NCI-H187 treated with DMSO at 0.1 percent for 48 hours (cell line): ENCODE measurements at places on chromosomes 7 and 10.

- no peak for DNase-seq
Measured at GRCh38 chr10:108812296-108812695, 1111.0 kb downstream of the XPNPEP1 start.

- DNase-seq, result no peak
Measured at GRCh38 chr10:76885816-76886215, 751.8 kb downstream of the KCNMA1 start.

- no peak for DNase-seq
Measured at GRCh38 chr10:88721392-88721791, 15.3 kb downstream of the LIPK start.

DNA sequence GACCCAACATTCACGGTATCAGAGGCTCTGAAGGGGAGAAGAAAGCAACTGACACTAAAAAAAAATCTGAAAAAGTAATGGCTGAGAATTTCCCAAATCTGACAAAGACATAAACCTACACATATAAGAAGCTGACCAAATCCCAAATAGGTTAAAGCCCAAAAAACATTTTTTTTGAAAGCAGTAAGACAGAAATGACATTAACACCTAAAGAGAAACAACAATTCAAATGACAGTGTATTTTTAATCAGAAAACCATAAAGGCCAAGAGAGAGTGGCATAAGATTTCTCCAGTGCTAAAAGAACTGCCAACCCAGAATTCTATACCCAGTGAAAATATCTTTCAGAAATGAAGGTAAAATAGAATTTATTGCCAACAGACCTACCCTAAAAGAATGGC lies 35.5 kb downstream of the RUFY2 start:
- no peak for DNase-seq

DNA sequence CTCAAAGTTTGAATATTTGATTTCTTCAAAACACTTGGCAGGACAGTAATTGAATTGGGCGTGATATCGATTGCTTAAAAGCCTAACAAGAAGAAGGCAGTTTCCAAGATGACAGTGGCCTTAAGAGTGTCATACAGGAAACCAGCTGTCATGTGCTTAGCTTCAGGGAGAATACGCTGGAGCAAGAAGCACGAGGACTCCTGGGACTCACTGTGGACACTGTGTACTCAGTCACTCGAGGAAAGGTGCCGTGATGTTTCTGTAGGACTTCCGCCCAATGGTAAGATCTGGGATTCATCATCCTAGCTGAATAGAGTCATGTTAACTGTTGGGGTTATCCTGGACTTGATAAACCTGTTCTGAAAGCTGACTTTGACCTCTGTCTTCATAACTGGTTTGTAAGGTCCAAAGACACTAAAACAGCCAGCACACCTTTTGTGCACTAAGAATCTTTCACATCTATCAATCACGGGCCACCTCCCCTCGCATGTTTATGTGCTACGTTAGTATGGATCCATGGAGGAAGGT lies 113.5 kb downstream of the CELF2 start:
- no peak for DNase-seq

DNA sequence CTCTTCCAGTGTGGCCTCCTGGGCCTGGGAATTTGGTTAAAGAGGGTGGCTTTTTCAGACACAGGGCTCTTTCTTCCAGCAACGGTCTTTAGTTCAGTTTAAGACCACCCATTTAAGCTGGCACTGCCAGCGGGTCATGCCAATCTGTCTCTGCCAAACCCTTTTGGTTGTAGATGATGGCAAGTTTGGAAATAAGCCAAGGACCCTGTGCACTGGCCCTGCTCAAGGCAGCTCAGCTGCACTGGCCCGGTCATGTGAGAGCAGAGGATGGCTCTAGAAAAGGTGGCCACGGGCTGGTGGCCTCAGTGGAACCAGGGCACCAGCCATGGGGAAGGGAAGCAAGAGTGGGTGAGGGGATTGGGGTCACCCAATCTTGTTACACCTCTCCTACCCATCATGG lies 294.1 kb downstream of the GLRX3 start:
- no peak for DNase-seq

DNA sequence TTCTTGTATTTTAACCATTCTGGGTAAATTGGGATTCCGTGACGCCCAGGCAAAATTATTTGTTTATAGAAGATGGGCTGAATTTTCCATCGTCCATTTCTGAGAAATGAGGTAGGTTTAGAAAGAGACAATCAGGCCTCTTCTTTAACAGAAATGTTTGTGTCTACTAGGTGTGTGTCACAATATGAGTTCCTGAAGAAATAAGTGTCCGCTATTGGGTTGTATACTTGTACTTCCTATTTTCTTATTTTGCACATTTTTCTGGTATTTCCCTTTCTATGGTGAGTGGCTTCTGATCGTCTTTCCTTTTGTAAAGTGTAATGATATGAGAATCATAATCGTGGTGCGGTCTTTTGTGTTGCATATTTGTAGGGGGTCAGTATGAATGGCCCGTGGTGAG lies 83.9 kb downstream of the TCF7L2 start:
- DNase-seq, result no peak

GRCh38 chr10:12656518-12657142 lies 307.3 kb downstream of the CAMK1D start:
- DNase-seq, result peak; percentile 42

GRCh38 chr7:44590910-44591309 lies 8.9 kb upstream of the TMED4 start:
- DNase-seq, result no peak

GRCh38 chr7:120658516-120658915 lies 199.4 kb downstream of the TSPAN12 start:
- no peak for DNase-seq

- DNase-seq, result no peak
Measured at GRCh38 chr10:36779238-36779846, 346.1 kb upstream of the ANKRD30A start.

DNA sequence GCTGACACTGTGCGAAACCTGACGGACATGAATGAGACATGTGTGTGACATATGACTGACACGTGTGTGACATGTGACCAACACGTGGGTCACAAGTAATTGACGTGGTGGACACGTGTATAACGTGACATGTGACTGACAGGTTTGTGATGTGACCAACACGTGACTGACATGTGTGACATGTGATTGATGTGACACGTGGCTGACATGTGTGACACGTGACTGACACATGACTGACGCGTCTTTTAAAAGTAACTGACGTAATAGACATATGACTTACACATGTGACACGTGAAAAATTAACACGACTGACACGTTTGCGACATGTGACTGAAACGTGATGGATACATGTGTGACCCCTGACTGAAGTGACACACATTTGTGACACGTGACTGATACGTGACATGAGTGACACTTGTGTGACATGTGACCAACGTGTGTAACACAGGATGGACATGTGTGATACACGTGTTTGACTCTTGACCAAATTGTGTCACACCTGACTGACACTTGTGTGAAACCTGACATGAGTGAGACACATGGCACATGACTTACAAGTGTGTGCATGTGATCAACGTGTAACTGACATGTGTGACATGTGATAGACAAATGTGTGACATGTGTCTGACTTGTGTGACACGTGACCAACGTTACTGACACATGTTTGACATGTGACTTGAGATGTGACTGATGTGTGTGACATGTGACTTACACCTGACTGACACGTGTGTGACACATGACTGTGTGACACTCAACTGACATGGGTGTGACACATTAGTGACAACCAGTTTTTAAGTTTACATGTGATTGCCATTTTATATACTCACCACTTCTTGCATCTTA lies 56.9 kb downstream of the ZNF92 start:
- no peak for DNase-seq

- DNase-seq, result no peak
Measured at GRCh38 chr10:23834091-23834490, 374.8 kb upstream of the KIAA1217 start.

DNA sequence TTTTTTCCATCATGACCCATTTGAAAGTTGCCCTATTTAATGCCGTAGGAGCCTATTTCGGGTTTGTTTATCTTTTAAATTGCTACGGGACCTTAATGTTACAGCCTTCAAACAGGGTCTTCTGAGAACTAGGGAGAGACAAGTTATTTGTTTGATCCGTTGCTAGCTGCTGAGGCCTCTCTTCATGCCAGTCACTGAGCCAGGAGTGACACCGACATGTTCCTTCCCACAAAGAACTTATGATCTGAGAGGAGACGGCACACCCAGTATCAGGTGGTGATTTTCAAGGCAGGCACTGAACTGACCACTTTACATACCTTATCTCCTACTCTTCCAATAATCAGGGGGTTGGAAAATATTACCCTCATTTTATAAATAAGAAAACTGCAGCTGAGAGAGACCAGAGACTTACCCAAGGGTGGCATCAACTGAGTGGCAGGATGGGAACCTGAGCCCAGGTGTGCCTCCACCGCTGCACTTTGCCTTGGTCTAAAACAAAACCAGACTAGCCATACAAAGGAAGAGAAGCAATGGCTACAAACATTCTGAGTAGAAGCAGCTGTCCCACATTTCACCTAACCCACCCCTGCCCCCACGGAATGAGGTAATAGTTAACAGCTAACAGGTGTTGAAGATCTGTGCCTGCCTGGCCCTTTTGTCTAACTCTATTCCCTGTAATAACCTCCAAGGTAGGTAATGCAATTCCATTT lies 40.5 kb downstream of the PPP1R3C start:
- no peak for DNase-seq

GRCh38 chr10:121841862-121842261 lies 86.0 kb downstream of the ATE1 start:
- no peak for DNase-seq

GRCh38 chr7:142459551-142459963 lies 201.7 kb upstream of the PRSS58 start:
- no peak for DNase-seq

GRCh38 chr7:95246831-95247370 lies 77.4 kb downstream of the PON1 start:
- DNase-seq, result peak; percentile 60

DNA sequence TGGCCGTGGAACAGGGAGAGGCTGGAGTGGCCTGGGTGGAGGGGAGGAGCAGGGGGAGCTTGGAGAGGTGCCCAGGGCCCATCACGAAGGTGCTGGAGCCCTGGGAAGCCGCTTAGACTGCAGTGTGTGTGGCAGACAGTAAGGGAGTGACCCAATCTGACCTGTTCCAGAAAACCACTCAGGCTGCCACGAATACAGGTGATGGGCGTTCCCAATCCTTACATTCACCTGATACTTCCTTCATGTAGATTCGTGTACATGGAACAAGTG lies 161.7 kb downstream of the SVIL start:
- no peak for DNase-seq

- DNase-seq, result no peak
Measured at GRCh38 chr10:55476129-55476528, 675.1 kb upstream of the PCDH15 start.

GRCh38 chr10:78513330-78513729 lies 479.7 kb downstream of the RPS24 start:
- DNase-seq, result no peak

DNA sequence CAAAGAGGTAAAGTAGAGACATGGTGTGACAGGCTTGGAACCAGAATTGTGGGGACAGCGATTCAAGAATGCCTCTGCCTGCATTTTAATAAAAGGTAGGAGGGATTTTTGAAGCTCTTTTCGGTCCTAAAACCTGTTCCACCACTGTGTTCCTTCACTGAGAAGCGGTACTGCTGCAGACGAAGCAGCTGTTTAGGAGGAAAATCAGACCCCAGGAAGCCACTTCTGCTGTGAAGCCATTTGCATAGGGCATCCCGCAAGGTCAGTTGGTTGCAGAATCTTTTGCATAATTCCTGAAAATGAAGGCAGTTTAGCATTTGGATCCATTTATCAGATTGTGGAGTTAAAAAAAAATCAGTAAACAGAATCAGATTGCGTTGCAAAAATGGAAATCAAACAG lies 183.3 kb upstream of the PRKCQ start:
- DNase-seq, result no peak

DNA sequence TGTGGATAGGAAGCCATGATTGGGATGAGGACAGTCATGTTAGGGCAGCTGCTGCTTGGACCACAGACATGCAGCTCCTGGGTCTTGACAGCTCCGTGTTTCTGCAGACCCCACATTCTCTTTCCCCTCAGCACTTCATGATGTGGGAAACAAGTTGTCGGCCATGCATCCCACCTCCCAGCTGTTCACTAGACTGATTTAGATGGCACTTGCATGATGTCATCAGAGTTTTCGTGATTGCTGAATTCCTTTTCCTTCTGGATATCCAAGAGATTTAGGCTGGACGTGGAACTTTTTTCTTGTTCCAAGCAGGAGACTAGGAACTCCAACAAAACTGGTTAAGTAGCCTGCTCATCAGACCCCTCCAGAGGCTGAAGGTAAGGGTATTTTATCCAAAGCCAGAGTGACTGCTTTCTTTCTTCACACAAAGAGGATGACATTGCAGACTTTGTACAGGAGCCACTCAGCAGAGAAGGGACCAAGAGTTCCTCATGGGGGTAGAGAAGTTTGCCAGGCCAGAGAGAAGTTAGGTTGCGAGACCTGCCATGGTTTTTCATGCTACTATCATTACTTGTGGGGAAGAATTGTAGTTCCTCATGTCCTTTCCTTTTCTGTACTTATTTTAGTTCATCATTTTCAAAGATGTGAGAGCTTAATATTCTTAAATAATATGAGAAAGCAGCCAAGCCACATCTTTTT lies 117.7 kb upstream of the GJD4 start:
- no peak for DNase-seq

DNA sequence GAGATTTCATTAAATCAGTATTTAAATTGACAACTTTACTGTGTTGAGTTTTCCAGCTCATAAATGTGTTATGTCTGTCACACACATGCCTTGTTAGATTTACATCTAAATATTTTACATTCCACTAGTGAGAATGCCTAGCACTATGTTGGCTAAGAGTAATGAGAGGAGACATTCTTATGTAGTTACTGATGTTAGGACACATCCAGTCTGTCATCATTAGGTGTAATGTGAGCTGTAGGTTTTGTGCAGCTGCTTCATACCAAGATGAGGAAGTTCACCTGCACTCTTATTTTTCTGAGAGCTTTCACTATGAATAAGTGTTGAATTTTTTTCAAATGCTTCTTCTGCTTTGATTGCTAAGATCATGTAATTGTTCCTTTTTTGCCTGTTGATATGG lies 218.0 kb upstream of the IGFBP3 start:
- no peak for DNase-seq

GRCh38 chr7:68183176-68183575 lies 1186.5 kb downstream of the TYW1 start:
- DNase-seq, result peak; percentile 90

DNA sequence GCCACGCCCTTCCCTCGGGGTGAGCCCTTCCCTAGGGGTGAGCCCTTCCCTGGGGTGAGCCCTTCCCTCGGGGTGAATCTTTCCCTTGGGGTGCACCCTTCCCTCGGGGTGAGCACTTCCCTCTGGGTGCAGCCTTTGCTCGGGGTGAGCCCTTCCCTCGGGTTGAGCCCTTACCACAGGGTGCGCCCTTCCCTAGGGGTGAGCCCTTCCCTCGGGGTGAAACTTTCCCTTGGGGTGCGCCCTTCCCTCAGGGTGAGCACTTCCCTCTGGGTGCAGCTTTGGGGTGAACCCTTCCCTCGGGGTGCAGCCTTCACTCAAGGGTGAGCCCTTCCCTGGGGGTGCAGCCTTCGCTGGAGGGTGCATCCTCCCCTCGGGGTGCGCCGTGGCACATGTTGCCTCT lies 34.6 kb upstream of the INSIG1 start:
- DNase-seq, result no peak

GRCh38 chr7:81064426-81064825 lies 145.6 kb upstream of the SEMA3C start:
- DNase-seq, result no peak

GRCh38 chr7:34430456-34430855 lies 227.6 kb upstream of the NPSR1 start:
- DNase-seq, result no peak
